ENCODE measurements at places on chromosomes 4 and X. TPM values are rescaled to one million over a fixed set of nuclear protein-coding genes. Genes with fewer than 3 reads are reported as not detected.

Gene IQCM
- not detected for total RNA-seq

Gene OPRPN
- not detected for total RNA-seq

Gene GPR82
- not detected for total RNA-seq

Gene BEX5
- total RNA-seq, result not detected

Gene AWAT2
- not detected for total RNA-seq

Gene ODAPH
- not detected for total RNA-seq

Gene IQSEC2
- 1.8 TPM for total RNA-seq

Gene USP46
- 26.4 TPM for total RNA-seq

Gene CXCL9
- total RNA-seq, result not detected

Gene PSAPL1
- 14.3 TPM for total RNA-seq

Gene RASL11B
- total RNA-seq, result 23.3 TPM

Gene KLB
- total RNA-seq, result 2.2 TPM

Gene RHOXF2B
- total RNA-seq, result not detected

GRCh38 chr4:134540588-134540987 lies 339.0 kb upstream of the PABPC4L start:
- DNase-seq, result no peak
- H3K27me3 ChIP-seq, result no peaks in the 10 kb centered on the region
- no peaks in the 10 kb centered on the region for H3K4me1 ChIP-seq
- no peak overlapping the region for H3K4me3 ChIP-seq

DNA sequence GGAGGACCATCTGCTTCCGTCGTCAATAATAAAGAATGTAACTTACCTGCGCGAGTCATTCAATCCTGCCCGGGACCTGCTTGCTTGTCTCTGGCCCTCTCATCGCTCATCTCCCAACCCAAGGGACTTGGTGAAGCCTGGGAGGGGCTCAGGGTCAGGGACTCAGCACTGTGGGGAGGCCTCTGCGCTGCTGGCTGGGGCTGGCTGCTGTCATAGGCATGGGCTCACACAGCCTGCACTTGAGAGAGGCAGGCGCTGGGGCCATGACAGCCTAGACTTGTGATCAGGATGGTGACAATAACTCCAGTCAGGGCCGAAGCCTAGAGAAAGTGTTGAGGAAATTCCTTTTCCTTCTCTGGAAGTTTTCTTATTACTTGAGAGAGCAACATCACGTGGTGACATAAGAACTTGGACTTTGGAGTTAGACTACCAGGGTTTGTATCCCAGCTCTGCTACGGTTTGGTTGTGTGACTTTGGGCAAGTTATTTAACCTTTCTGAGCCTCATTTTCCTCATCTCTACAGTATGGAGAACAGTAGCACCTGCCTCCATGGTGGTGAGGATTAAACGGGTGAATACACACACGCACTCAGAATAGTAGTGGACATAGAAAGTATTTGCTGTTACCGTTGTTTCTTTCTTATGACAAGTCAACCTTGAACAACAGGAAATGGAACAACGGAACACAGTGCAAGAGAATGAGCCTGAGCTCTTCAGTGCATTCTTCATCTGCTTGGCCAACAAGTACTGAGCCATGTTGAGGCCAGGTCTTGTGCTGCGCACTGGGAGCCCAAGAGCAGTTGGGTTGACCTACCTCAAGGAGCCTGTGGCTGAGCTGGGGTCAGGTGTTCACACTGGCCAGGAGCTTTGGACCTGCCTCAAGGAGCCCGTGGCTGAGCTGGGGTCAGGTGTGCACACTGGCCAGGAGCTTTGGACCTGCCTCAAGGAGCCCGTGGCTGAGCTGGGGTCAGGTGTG lies 60.5 kb downstream of the TBC1D14 start:
- no peak for DNase-seq
- H3K36me3 ChIP-seq, result no peaks in the 10 kb centered on the region
- H3K27ac ChIP-seq, result no peak overlapping the region
- H3K4me3 ChIP-seq, result no peak overlapping the region
- peaks cover 18% of the 10 kb centered on the region for H3K4me1 ChIP-seq

GRCh38 chr4:30920043-30920442 lies 199.9 kb downstream of the PCDH7 start:
- no peaks in the 10 kb centered on the region for H3K27me3 ChIP-seq
- no peak overlapping the region for H3K27ac ChIP-seq
- H3K4me3 ChIP-seq, result no peak overlapping the region
- no peaks in the 10 kb centered on the region for H3K36me3 ChIP-seq
- H3K4me1 ChIP-seq, result 0 out of 2 replicates have a peak, but pooled peaks cover 4% of the 10 kb centered on the region
- no peak for DNase-seq

GRCh38 chrX:134625315-134625718 lies 33.0 kb downstream of the PLAC1 start:
- H3K27ac ChIP-seq, result no peak overlapping the region
- H3K4me3 ChIP-seq, result no peak overlapping the region
- no peak for DNase-seq
- H3K4me1 ChIP-seq, result peaks cover 11% of the 10 kb centered on the region
- no peaks in the 10 kb centered on the region for H3K36me3 ChIP-seq

GRCh38 chr4:88910101-88910500 lies 146.9 kb downstream of the FAM13A start:
- no peaks in the 10 kb centered on the region for H3K27me3 ChIP-seq
- no peaks in the 10 kb centered on the region for H3K36me3 ChIP-seq
- H3K27ac ChIP-seq, result no peak overlapping the region
- DNase-seq, result no peak
- no peak overlapping the region for H3K4me3 ChIP-seq

- H3K4me3 ChIP-seq, result no peak overlapping the region
- no peaks in the 10 kb centered on the region for H3K27me3 ChIP-seq
- no peaks in the 10 kb centered on the region for H3K4me1 ChIP-seq
- H3K27ac ChIP-seq, result no peak overlapping the region
These were observed 67.0 kb upstream of the HMX1 start for GRCh38 chr4:8938623-8939022.

- no peaks in the 10 kb centered on the region for H3K27me3 ChIP-seq
- no peaks in the 10 kb centered on the region for H3K36me3 ChIP-seq
- no peak for DNase-seq
- H3K4me3 ChIP-seq, result no peak overlapping the region
These were observed 317.0 kb downstream of the ADGRL3 start for GRCh38 chr4:61517144-61517543.

DNA sequence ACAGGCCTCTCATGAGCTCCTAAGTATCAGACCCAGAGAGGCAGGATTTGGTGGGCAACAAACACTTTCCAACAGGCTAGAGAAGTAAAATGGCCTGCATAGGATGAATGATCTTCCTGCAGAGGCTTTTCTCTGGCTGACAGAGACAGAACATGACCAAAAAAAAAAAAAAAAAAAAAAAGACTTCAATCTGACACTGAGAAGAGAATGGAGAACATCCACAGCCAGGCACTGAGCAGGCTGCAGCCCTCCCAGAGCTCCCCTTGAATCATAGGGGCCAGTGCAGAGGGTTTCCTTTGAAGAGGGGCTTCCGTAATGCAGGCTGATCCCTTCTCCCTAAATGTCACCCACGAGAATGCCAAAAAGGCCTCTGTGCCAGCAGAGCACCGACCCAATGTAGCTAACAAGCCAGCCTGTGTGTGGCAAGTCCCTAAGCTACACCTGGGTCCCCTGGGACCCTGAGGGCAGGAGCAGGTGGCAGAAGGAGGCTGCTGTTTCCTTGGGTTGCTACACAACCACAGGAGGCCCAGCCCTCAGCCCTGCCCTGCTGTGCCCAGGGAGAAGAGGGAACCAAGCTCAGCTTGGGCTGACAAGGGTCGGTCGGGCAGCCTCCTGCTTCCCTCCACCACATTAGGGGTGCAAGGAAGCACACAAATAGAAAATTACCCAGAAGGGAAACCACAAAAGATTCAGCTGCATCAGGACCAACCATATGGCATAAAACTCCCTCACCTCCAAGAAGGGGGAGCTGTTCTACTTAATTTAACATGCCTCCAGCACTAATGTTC lies 55.6 kb downstream of the MAP7D2 start:
- no peak for DNase-seq
- no peaks in the 10 kb centered on the region for H3K4me1 ChIP-seq
- H3K36me3 ChIP-seq, result no peaks in the 10 kb centered on the region
- no peak overlapping the region for H3K27ac ChIP-seq
- no peak overlapping the region for H3K4me3 ChIP-seq
- no peaks in the 10 kb centered on the region for H3K27me3 ChIP-seq

GRCh38 chr4:75723163-75724065 lies 963 bp upstream of the USO1 start:
- no peak for DNase-seq
- H3K36me3 ChIP-seq, result no peaks in the 10 kb centered on the region
- H3K27me3 ChIP-seq, result no peaks in the 10 kb centered on the region
- peaks cover 18% of the 10 kb centered on the region for H3K4me1 ChIP-seq
- peak overlapping the region; percentile 45 for H3K4me3 ChIP-seq
- peak overlapping the region; percentile 99 for H3K27ac ChIP-seq

- no peaks in the 10 kb centered on the region for H3K36me3 ChIP-seq
- DNase-seq, result peak; percentile 59
- peak overlapping the region; percentile 75 for H3K27ac ChIP-seq
- no peaks in the 10 kb centered on the region for H3K27me3 ChIP-seq
These were observed 82.1 kb downstream of the FIP1L1 start for GRCh38 chr4:53459548-53459947.

GRCh38 chrX:39896951-39897740 lies 200.6 kb downstream of the BCOR start:
- H3K36me3 ChIP-seq, result no peaks in the 10 kb centered on the region
- peak overlapping the region; percentile 39 for H3K27ac ChIP-seq
- no peaks in the 10 kb centered on the region for H3K27me3 ChIP-seq

GRCh38 chrX:14362721-14363120 lies 166.6 kb upstream of the GLRA2 start:
- no peak overlapping the region for H3K4me3 ChIP-seq
- peaks cover 12% of the 10 kb centered on the region for H3K4me1 ChIP-seq
- H3K27me3 ChIP-seq, result no peaks in the 10 kb centered on the region
- no peaks in the 10 kb centered on the region for H3K36me3 ChIP-seq
- no peak overlapping the region for H3K27ac ChIP-seq
- no peak for DNase-seq

GRCh38 chr4:88771883-88772450 lies 74.3 kb upstream of the NAP1L5 start:
- no peaks in the 10 kb centered on the region for H3K4me1 ChIP-seq
- H3K4me3 ChIP-seq, result no peak overlapping the region
- DNase-seq, result no peak
- no peaks in the 10 kb centered on the region for H3K27me3 ChIP-seq
- no peak overlapping the region for H3K27ac ChIP-seq

- no peaks in the 10 kb centered on the region for H3K4me1 ChIP-seq
- H3K36me3 ChIP-seq, result no peaks in the 10 kb centered on the region
- H3K27me3 ChIP-seq, result no peaks in the 10 kb centered on the region
- H3K4me3 ChIP-seq, result no peak overlapping the region
These were observed 289.4 kb downstream of the TRAM1L1 start for GRCh38 chr4:116796022-116796421.

DNA sequence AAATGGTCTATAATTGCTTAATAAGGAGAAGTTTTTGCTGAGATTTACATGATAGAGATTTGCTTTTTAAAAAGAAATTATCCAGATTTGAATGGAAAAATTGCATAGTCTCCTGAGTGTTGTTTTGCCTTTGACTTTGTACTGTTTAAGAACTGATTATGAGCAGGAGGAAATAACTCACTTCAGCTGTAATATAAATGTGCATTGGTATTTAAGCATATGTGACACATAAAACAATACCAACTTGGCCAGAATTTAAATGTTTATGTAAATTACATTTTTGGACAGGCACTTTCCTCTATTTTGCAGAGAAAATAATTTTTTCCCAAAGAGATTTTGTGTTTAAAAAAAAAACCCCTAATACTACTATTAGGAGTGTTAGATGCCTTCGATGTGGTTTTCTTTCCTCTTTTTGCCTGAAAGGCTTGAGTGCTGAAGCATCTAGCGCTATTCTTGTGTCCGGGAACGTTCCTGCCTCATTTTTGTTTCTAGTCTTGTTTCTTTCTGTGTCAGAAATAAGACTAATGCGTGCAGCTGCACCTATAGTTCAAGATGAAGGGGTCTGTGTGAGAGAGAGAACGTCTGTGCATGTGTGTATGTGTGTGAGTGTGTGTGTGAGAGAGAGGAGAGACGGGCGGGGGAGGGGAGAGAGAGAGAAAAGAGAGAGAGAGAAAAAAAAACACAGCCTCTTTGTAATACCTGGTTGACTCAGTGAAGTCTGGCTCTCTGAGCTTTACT lies 60.8 kb downstream of the TBL1X start:
- DNase-seq, result no peak
- no peaks in the 10 kb centered on the region for H3K4me1 ChIP-seq
- H3K4me3 ChIP-seq, result no peak overlapping the region
- H3K27me3 ChIP-seq, result no peaks in the 10 kb centered on the region

GRCh38 chr4:148060264-148061140 lies 328.6 kb downstream of the ARHGAP10 start:
- H3K36me3 ChIP-seq, result no peaks in the 10 kb centered on the region
- no peaks in the 10 kb centered on the region for H3K4me1 ChIP-seq
- H3K4me3 ChIP-seq, result no peak overlapping the region
- no peaks in the 10 kb centered on the region for H3K27me3 ChIP-seq
- DNase-seq, result no peak

DNA sequence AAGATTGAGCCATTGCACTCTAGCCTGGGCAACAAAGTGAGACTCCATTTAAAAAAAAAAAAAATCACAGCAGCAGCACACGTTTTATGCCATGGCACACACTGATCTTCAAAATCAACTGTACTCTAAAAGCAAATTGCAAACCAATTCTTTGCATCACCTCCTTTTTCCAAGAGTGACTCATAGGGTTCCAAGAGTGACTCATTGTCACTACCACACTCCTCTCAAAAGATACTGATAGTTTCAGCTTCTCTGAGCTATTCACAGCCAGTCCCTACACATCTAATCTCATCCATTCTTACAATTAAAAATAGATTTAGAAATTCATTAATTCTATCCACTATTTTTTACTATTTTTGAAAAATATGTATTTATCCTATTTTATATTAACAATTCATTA lies 1494.9 kb upstream of the AGA start:
- no peak for DNase-seq
- H3K4me1 ChIP-seq, result no peaks in the 10 kb centered on the region
- no peaks in the 10 kb centered on the region for H3K27me3 ChIP-seq
- no peak overlapping the region for H3K4me3 ChIP-seq
- H3K36me3 ChIP-seq, result no peaks in the 10 kb centered on the region

DNA sequence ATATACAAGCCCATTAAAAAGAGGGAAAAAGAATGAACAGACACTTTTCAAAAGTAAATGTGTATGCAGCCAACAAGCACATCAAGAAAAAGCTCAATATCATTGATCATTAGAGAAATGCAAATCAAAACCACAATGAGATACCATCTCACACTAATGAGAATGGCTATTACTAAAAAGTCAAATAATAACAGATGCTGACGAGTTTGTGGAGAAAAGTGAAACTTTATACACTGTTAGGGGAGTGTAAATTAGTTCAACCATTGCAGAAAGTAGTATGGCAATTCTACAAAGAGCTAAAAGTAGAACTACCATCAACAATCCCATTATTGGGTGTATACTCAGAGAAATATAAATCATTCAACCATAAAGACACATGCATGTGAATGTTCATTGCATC lies 203.0 kb downstream of the ARAP2 start:
- DNase-seq, result no peak
- no peaks in the 10 kb centered on the region for H3K4me1 ChIP-seq
- no peaks in the 10 kb centered on the region for H3K36me3 ChIP-seq
- H3K27me3 ChIP-seq, result no peaks in the 10 kb centered on the region
- H3K4me3 ChIP-seq, result no peak overlapping the region
